Endothelial cell of umbilical vein (primary cell): ENCODE measurements at places on chromosomes 2 and 18.
A peak's percentile ranks its signal among the peaks of the same experiment; 100 is the strongest.

GRCh38 chr2:132462236-132462635, 45.6 kb downstream of the GPR39 start:
- H3K4me1 ChIP-seq = no peaks in the 10 kb centered on the region
- no peaks in the 10 kb centered on the region for H3K36me3 ChIP-seq
- no peak for DNase-seq
- H3K27me3 ChIP-seq = no peaks in the 10 kb centered on the region

DNA sequence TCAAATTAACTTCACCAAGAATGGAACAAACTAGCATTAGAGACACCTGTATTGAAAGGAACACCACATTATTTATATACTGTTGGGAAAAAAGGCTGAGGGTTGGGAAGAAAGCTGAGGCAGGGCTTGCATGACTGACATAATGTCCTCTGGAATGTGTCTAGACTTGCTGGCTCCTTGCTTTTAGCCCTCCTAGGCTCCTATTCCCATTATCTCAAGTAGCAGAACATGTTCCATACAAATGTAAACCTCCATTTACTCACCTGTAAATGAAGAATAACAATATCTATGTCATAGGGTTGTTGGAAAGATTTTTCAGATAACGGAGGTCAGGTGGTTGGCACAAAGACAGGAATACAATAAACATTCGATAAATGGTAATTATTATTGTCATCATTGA, 976 bp upstream of the ACADL start:
- no peaks in the 10 kb centered on the region for H3K36me3 ChIP-seq
- peaks cover 5% of the 10 kb centered on the region for H3K4me1 ChIP-seq
- H3K27me3 ChIP-seq = peaks cover 42% of the 10 kb centered on the region
- no peak overlapping the region for H3K27ac ChIP-seq

DNA sequence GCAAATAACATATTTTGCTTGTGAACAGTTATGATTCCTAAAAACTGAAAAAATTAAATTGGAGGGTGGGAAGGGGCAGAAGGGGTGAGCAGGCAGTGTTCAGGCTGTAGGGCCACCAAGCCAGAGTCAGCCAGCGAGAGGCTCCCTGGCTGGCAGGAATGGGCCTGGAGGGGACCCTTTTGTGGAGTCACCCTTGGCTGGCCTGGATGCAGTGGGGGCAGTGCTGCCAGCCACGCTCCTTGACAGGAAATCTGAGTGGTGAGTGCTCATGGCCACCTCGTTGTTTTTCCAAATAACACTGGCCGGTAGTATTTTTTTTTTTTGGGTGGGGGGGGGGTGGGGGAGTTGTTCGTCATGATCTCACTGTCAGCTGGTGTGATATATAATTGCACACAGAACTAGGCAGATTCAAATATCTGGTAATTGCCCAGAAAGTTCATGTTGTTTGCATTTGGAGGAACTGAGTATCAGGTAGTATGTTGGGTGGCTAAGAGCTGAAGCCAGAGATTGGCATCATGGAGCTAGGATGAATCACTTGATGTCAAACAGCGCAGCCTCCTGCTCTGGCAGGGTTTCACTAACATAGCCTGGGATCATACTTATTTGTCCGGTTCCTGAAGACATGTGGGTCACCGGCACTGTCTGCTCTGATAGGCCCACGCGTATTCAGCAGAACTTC, 160.0 kb downstream of the PTGR3 start:
- H3K4me1 ChIP-seq = peaks cover 6% of the 10 kb centered on the region
- peak; percentile 13 for DNase-seq
- no peak overlapping the region for H3K27ac ChIP-seq
- H3K36me3 ChIP-seq = no peaks in the 10 kb centered on the region
- H3K4me3 ChIP-seq = no peak overlapping the region

- H3K27ac ChIP-seq = no peak overlapping the region
- no peaks in the 10 kb centered on the region for H3K4me1 ChIP-seq
- no peak for DNase-seq
Measured at GRCh38 chr18:2400701-2401196, 170.6 kb downstream of the METTL4 start.

- no peaks in the 10 kb centered on the region for H3K4me1 ChIP-seq
- no peaks in the 10 kb centered on the region for H3K27me3 ChIP-seq
- H3K27ac ChIP-seq = no peak overlapping the region
- H3K36me3 ChIP-seq = no peaks in the 10 kb centered on the region
Measured at GRCh38 chr2:12051831-12052230, 305.4 kb downstream of the LPIN1 start.

- H3K4me1 ChIP-seq = no peaks in the 10 kb centered on the region
- H3K27ac ChIP-seq = no peak overlapping the region
- no peaks in the 10 kb centered on the region for H3K36me3 ChIP-seq
- no peak overlapping the region for H3K4me3 ChIP-seq
- DNase-seq = no peak
- peaks cover 2% of the 10 kb centered on the region for H3K27me3 ChIP-seq
Measured at GRCh38 chr18:22637787-22638186, 220.1 kb upstream of the CTAGE1 start.

DNA sequence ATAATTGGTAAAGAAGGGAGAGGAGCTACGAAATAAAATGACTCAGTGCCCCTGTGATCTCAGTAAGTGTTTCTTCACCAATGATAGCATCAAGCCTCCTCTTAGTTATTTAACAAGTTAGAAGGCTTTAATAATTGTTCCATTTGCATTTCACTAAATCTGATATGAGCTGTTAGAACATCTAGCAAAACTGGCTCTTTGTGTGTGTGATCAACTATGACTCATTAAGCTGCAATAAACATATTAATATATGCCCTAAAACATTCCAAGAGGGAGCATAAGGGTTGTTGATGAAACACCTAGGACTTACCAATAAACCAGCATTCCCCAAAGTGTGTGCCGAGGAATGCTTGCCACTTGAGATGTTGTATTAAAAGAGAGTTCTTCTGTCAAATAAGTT, 115.2 kb downstream of the OSBPL6 start:
- no peak overlapping the region for H3K27ac ChIP-seq
- no peaks in the 10 kb centered on the region for H3K27me3 ChIP-seq
- no peak overlapping the region for H3K4me3 ChIP-seq
- no peaks in the 10 kb centered on the region for H3K36me3 ChIP-seq
- H3K4me1 ChIP-seq = no peaks in the 10 kb centered on the region

- DNase-seq = no peak
- no peak overlapping the region for H3K4me3 ChIP-seq
- no peaks in the 10 kb centered on the region for H3K27me3 ChIP-seq
- H3K4me1 ChIP-seq = peaks cover 8% of the 10 kb centered on the region
- no peaks in the 10 kb centered on the region for H3K36me3 ChIP-seq
Measured at GRCh38 chr2:64853894-64854293, 135.3 kb upstream of the SLC1A4 start.

DNA sequence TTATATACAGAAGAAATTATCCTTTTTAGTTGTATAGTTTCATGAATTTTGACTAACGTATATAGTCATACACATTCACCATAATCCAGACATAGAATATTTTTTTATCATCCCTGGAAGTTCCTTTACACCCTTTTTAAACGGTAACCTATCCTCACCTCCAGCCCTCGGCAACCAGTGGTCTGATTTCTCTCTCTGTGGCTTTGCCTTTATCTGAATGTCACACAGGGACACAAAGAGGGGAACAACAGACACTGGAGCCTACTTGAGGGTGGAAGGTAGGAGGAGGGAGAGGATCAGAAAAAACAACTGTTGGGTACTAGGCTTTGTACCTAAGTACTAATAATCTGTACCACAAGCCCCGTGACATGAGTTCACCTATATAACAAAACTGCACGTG, 191.9 kb downstream of the MC4R start:
- no peak overlapping the region for H3K4me3 ChIP-seq
- no peak for DNase-seq
- H3K4me1 ChIP-seq = no peaks in the 10 kb centered on the region
- H3K27me3 ChIP-seq = no peaks in the 10 kb centered on the region
- H3K27ac ChIP-seq = no peak overlapping the region

- DNase-seq = no peak
- H3K27ac ChIP-seq = no peak overlapping the region
- H3K4me1 ChIP-seq = no peaks in the 10 kb centered on the region
- H3K36me3 ChIP-seq = no peaks in the 10 kb centered on the region
- no peaks in the 10 kb centered on the region for H3K27me3 ChIP-seq
Measured at GRCh38 chr2:25632396-25632795, 41.0 kb downstream of the DTNB start.

- no peaks in the 10 kb centered on the region for H3K36me3 ChIP-seq
- H3K4me1 ChIP-seq = no peaks in the 10 kb centered on the region
- DNase-seq = no peak
- H3K27me3 ChIP-seq = no peaks in the 10 kb centered on the region
Measured at GRCh38 chr2:120182019-120182560, 41.1 kb downstream of the TMEM185B start.

- no peak overlapping the region for H3K4me3 ChIP-seq
- H3K27me3 ChIP-seq = no peaks in the 10 kb centered on the region
- no peak overlapping the region for H3K27ac ChIP-seq
- H3K4me1 ChIP-seq = no peaks in the 10 kb centered on the region
- H3K36me3 ChIP-seq = no peaks in the 10 kb centered on the region
Measured at GRCh38 chr2:234912437-234912836, 39.4 kb upstream of the SH3BP4 start.

DNA sequence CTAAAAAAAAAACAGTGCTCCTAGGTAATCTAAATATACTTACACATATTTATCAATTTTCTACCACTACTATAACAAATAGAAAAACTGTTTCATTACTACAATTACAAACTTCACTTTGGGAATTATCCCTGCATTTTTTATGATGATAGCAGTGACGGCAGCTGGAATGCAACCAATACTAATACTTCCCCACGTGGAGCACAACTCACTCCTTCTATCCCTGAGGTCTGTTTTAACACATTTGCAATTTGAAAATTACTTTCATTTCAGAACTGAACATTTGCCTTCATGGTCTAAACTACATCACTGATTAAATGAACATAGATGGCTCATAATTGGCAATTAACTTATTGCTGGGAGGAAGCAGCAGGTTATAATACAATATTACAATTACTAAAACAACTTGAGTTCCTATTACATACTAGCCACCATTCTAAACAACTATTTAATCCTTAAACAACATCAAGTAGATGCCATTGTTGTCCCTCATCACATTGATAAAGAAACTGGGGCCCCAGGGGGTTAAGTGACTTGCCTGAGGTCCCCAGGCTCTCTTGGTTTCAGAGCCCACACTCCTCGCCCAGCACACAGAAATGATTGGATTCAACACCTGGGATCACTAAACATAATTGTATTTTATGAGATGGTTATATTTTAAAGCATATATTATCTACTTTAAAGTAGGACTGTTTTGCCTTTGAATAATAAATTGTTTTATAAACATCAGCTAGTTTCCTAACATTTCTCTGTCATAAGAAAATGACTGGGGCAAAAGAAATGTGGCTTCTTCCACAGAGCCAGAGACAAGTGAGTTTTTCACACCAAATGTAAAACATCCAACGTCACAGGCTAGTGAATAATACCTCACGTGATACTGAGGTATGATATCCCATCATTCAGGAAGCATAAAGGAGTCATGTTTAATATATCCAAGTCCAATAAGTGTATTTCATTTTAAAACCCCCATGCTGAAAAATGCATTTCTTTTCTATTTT, 6.2 kb downstream of the COLEC12 start:
- peaks cover 8% of the 10 kb centered on the region for H3K4me1 ChIP-seq
- no peaks in the 10 kb centered on the region for H3K36me3 ChIP-seq
- no peak for DNase-seq
- H3K4me3 ChIP-seq = no peak overlapping the region

GRCh38 chr2:113996671-113997594, 107.0 kb downstream of the ACTR3 start:
- no peaks in the 10 kb centered on the region for H3K27me3 ChIP-seq
- no peak for DNase-seq
- no peak overlapping the region for H3K4me3 ChIP-seq
- H3K27ac ChIP-seq = no peak overlapping the region

DNA sequence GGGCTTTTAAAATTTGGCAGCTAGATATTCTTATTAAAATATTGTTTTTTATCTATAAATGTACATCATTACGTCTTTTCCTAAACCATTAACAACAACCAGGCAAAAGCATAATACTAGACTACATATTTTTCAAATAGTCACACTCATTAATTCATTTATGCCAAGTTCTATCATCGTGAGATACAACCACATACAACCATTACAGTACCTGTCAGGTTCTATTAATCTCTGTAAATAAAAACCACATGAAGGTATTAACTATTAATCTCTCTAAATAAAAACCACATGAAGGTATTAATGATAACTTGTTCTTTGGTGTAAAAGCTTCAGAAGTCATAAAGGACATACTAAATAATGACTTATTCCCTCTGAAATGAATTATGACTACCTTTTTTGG, 432.7 kb downstream of the TMX3 start:
- no peak for DNase-seq
- no peaks in the 10 kb centered on the region for H3K27me3 ChIP-seq
- H3K4me3 ChIP-seq = no peak overlapping the region
- no peaks in the 10 kb centered on the region for H3K4me1 ChIP-seq
- H3K36me3 ChIP-seq = no peaks in the 10 kb centered on the region

DNA sequence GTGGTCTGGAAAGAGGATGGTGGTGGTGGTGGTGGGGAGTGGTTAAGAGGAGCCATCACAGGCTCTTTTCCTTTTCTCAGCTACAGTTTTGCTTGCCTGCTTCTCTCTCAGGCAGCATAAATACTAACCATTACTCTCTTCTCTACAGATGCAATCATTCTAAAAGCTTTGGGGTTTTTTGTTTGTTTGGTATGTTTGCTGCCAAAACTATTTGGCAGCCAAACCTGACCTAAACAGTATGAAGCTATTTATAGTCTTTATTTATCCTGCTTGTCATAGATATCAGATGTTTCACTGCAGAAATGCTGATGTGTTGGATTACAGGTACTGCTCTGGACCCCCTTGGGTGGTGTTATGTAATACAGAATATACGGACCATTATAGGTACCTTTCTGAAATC, 15.3 kb downstream of the SIX3 start:
- no peak for DNase-seq
- H3K27me3 ChIP-seq = peaks cover 41% of the 10 kb centered on the region
- no peaks in the 10 kb centered on the region for H3K36me3 ChIP-seq
- peaks cover 16% of the 10 kb centered on the region for H3K4me1 ChIP-seq
- no peak overlapping the region for H3K4me3 ChIP-seq

DNA sequence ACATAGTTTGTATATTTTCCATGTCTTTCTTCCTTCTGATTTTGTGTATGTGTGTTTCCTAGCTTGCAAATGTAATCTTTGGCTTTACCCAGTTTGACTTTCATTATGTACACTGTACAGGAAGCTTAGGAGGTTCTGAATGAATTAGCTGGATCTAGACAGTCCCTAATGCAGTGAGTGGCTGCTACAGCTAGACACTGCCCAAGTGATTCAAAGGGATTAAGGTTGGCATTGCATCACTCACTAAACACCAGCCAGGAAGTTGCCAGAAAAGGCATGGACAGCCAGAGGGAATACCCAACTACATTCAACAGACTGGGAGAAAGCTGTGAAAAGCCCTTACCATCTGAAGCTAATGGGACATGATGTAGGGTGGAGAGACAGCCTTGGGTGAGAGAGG, 316.0 kb upstream of the MEX3C start:
- H3K4me3 ChIP-seq = no peak overlapping the region
- no peaks in the 10 kb centered on the region for H3K27me3 ChIP-seq
- no peaks in the 10 kb centered on the region for H3K4me1 ChIP-seq
- no peak for DNase-seq
- H3K36me3 ChIP-seq = no peaks in the 10 kb centered on the region

GRCh38 chr18:25518716-25519053, 166.7 kb upstream of the ZNF521 start:
- H3K4me3 ChIP-seq = no peak overlapping the region
- no peaks in the 10 kb centered on the region for H3K27me3 ChIP-seq
- DNase-seq = no peak
- H3K36me3 ChIP-seq = no peaks in the 10 kb centered on the region
- peak overlapping the region; percentile 91 for H3K27ac ChIP-seq

GRCh38 chr2:65932571-65932970, 500.2 kb upstream of the SPRED2 start:
- H3K27me3 ChIP-seq = no peaks in the 10 kb centered on the region
- DNase-seq = no peak
- H3K27ac ChIP-seq = no peak overlapping the region
- H3K4me3 ChIP-seq = no peak overlapping the region
- no peaks in the 10 kb centered on the region for H3K4me1 ChIP-seq
- H3K36me3 ChIP-seq = no peaks in the 10 kb centered on the region
